ENCODE measurements at places on chromosomes 3 and 15.

GRCh38 chr3:28598165-28598564, 249.5 kb upstream of the AZI2 start:
- no peak for DNase-seq

DNA sequence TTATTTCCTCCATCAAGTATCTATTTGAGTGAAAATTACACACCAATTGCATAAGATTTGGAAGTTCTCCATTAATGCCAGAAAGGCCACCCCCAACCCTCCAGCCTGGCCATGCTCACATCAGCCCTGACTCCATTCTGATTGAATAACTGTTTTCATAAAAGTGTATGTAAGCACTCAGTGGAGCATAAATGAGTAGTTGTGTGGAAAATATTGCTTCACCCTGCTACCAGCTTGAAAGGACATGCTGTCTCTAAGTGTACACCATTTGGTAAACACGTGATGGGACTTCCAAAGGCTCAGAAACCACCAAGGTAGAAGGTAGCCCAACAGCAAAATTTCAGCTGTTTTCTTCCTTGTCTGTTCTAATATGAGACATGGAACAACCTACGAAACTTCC, 393.8 kb downstream of the ZNF385D start:
- DNase-seq, result no peak

DNA sequence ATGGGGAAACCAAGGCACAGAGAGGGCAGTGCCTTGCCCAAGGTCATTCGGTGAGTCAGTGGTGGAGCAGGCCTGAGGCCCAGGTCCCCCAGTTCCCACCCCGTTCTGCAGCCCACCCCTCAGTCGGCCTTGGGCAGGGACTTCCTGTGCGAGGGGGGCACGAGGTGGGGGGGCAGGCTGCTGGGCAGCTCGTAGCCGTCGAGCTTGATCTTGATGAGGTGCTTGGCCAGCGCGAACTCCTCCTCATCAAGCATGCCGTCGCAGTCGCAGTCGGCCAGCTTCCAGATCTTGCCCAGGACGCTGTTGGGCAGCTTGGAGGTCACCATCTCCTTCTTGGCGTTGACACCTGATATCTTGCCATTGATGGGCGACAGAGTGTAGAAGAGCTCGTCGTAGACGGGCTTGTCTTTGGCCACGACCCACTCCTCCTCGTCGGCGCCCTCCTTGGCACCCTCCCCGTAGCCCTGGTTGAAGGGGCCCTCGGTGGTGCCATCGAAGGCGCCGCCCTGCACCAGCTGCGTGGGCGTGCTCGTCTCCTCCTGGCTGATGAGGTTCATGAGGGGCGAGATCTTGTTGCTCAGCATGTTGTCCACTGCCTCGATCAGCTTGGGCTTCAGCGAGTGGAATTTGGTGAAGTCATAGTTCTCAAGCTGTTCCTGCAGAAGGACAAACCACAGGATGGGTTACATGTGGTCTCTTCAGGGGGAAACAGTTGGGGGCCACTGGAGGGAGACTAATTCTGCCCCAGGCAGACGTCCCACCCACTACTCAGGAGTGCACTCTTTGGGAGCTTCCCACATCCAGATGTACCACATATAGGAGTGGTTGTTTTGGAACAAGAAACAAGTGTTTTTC, 6.9 kb upstream of the SPTBN5 start:
- DNase-seq, result no peak

DNA sequence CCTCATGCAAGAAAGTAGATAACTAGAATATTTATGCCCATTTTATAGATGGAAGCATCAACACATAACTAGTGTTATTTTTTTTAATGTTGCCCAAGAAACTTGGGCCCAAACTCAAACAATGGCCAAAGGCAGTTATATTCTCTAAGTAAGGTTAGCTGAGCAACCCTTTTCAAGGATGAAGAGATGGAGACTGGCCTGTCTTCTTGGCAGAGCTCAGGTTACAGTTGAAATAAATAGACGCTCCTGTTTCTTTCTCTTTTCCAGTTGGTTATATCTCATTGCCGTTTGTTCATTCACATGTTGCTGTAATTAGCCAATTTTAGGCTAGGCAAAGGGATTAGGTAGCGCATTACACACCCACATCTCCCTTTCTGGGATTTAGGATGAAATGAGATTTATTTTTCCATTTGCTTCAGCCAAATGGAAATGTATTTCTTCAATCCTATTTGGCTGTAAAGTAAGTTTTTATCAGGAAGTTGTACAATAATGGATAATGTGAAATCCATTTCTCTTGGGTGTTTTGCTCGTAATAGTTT, 93.2 kb downstream of the CMSS1 start:
- no peak for DNase-seq

DNA sequence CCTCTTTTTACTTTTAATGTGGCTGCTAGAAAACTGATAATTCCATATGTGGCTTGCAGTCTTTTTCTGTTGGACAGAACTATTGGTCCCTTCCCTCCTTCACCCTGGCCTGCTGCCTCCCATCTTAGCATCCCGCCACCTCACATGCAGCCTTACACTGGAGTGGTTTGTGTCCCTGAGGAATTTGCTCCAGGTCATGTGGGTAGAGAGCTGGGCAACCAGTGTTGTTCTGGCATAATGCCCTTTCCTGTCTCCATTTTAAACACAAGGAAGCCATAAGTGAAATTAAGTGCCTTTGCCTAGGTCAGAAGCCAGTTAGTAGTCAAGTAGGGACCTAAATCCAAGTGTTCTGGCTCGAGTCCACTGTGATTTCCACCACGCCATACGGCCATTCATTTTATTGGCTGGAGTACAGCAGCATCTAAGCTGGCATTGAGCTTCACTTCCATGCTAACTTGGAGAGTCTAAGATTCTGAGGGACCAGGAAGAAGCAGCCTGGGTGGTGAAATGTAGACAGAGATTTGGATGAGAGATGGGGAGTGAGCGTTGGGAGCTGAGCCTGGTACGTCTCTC, 46.0 kb upstream of the PLXNA1 start:
- DNase-seq, result no peak

GRCh38 chr3:129663930-129664646, 57.6 kb upstream of the PLXND1 start:
- no peak for DNase-seq

- no peak for DNase-seq
Observed at GRCh38 chr15:25331860-25332259, 107.0 kb downstream of the UBE3A start.

GRCh38 chr3:127291611-127292010, 3.8 kb upstream of the PRR20G start:
- no peak for DNase-seq

DNA sequence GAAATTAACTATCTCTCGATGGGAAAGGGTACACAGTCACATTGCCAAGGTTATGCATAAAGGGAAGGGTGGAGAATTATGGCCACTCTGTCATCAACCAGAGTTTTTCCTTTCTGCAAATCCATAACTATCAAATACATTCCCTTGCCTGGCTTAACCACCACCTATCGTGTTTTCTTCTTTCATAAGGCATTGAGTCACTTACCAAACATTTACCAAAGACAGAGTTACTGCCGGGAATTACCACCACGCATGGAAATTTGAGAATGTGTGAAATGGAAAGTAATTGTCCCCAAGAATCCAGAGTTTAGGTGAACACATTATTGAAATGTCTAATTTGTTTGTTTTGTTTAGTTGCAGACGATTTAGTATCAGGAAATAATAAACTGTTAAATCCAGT, 134.3 kb upstream of the LRRN1 start:
- no peak for DNase-seq

- peak; percentile 51 for DNase-seq
Observed at GRCh38 chr15:56919031-56919608, 676 bp downstream of the TCF12 start.

GRCh38 chr15:39135989-39136388, 444.9 kb upstream of the THBS1 start:
- no peak for DNase-seq

DNA sequence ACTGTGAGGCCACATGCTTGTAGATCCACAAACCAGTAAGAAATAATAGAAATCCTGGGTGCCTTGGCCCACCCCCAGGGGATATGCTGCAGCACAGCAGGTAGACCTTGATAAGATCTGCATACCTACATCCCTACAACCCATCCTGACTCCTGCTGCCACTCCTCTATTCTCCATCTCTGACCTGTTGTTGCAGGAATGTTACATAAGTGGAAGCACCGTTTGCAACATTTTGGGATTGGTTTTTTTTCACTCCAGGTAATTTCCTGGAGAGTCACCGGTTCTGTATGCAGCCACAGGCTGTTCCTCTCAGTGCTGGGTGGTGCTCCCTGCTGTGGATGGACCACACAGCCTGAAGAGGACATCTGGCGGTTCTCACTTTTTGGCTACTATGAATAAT, 16.1 kb upstream of the CSPG5 start:
- DNase-seq, result no peak

DNA sequence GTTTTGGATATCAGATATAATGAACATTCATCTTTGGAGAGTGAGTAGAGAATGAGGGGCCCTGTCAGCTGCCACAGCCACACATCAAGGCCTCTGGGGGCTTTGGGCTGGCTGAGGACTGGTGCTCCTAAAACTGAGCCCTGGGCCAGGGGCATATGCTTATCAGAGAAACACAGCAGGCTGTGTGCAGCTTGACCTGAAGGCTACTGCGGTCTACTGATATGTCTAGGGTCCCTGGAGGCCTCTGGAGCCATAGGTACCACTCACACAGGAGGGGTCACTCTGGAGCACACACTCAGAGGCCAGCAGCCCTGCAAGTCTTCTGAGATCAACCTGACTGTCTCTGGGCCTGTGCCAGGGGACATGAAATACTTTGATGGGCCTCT, 7.6 kb downstream of the TF start:
- no peak for DNase-seq

- no peak for DNase-seq
Observed at GRCh38 chr3:148309390-148310035, 388.2 kb upstream of the AGTR1 start.

DNA sequence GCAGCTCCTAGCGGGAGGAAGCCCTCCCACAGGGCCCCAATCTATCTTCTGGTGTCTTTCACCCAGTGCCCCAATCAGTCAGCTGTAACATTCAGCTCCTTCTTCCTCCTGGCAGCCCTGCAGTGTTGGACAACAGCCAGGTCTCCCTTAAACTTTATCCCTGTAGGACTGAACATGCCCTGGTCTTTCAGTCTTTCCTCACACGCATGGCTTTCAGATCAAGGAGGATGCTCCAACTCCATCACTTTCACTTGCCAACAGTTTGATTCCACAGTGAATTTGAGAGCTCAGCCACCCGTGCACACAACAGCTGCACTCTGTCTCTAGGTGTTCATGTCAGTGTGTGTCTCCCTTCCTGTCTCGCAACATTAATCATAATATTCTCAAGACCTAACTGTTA, 28.5 kb upstream of the LRRC34 start:
- DNase-seq, result no peak

DNA sequence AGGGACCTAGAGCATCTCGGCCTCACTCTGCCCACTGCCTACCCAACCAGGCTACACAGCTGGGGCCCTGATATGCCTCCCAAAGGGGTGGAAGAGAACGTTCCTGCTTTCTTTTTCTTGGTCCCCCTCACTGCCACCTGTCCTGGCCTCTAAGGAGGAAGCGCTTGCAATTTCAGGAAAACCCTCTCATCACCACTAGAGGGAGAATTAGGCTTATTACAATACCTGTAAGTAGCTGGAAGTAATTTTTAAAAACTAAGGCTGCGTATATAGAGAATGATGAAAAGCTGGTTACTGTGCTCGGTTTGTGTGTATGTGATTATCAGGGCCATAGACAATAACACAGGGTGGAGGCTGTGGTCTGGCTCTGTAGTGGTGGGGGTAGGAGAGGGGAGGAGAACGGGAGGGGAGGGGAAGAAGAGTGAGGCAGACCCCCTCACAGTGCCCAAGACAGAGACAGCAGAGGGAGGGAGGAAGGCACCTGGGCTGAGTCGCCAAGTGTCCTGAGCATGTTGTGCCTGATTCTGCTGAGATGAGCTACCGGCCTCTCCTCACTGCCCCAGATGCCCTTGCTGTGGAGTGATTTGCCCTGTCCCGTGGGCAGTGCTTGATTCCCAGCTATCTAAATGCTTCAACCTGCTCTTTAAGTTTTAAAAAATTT, 3.3 kb downstream of the GABRG3 start:
- no peak for DNase-seq

- DNase-seq, result no peak
Observed at GRCh38 chr3:113736548-113737089, 9.4 kb downstream of the NAA50 start.

DNA sequence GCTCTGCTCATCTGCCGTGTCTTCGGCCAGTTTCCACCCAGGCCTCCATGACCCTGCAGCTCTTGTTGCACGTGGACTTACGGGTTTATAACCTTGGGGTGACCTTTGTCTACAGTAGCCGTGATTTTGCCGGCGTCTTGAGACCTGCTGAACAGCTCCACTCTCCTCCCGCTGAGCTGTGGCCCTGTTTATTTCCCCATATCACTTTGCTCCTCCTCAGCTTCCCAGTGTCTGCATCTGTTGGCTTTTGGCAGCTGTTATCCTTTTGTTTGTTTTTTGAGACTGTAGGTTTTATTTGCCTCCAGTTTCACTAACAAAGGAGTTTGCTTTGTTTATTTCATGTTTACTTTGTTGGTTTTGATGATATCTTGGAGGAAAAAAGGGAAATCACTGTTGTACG, 29.3 kb upstream of the SLC28A1 start:
- DNase-seq, result no peak

DNA sequence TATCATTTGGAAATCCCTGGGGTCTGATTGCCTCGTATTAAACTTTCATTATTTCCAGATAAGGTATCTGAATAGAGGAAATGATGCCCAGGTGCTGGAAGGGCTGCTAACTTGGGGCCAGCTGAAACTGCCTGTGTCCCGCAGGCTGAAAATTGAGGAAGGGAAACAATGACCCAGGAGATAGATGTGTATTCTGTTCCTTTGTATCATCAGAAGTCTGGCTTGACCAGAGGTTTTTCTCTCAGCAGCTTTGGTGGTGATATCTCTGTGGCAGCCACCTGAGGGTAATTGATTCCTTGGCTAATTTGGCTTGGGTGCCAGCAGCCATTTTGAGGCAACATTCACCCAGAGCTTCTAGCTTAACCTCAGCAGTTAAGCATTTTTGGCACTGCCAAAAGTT, 90.0 kb upstream of the STT3B start:
- DNase-seq, result no peak

DNA sequence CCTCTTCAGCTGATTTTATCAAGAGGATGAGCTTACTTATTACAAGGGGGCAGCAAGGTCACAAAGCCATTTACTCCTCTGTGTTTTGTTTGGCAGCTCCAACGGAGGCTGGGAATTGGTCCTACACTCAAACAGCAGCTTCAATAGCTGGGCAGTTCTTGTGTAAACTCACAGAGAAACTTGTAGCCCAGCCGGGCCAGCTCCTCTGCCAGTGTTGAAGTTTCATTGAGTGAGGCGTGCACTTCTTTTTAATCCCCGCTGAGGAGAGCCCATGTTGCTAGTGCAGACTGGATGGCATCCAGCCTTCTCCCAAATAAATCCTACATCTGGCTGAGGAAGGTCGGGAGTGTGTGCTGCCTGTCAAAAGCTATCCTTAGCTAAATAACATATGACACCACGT, 59.5 kb downstream of the BFSP2 start:
- no peak for DNase-seq

Data from uterus (tissue), 4 donors.